ENCODE measurements at places on chromosomes 5 and 9.

DNA sequence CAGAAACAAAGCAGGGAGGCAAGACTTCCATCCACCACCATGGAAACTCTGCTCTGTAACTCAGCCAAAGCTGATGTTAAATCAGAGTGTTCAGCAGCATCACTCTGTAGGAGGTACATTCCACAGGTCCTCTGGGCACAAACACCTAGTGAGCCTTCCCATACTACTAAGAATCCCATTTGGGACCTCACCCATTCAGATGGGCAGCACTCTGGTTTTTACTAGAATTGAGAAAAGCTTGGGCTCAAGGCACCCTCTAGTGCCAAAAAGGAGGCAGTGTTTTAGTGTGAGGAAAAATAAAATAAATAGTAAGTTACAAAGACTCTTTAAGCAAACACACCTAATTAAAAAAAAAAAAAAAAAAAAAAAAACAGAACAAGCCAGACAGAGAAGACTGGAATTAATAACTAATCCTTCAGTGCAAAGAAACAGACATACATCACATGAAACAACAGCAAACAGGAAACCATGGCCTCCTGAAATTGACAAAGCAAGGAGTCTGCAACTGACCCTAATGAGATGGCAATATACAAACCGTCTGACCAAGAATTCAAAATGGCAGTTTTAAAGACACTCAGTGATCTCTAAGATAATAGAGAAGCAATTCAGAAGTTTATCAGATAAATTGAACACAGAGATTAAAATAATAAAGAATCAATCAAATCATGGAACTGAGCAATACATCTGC lies 159.5 kb downstream of the GNA14 start:
- DNase-seq = no peak

DNA sequence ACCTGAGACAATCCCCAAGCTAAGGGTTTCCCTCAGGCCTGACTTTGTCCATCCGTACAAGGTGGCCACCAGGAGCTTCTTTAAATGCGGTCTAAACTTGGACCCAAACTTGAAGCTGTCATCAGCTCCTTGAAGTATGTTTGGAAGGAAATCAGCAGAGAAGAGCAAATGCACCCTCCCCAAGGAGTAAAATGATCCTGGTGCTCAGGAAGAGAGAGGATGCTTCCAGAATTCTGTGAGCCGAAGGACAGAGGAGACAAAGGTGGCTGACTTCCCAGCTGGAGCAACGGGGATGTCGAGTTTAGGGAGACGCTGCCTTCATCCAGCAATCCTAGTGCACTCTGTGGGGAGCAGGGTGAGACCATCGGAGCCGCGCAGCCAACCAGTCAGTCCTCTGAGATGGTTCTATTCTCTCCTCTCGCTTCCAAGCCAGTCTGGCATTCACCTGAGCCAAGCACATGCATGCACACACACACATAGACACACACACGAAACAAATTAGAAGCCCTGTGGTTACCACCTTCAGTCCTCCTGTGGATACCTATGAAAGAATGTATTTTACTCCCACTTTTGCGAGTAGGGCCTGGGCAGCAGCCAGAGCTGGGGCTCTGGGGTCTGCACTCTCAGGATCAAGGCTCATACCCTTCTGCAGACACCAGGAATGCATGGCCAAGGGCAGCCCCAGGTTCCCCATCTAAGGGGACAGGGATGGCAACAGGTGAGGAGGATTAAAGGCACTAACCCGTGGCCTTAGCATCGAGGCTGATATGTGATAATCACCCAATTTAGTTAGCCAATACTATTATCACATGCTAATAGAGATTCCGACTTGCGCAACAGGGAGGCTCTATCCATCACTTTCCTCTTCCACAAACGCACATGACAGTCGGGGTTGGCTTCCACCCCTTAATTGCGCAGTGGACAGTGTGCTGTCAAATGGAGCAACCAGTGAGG lies 75.8 kb downstream of the GTF3C4 start:
- no peak for DNase-seq

DNA sequence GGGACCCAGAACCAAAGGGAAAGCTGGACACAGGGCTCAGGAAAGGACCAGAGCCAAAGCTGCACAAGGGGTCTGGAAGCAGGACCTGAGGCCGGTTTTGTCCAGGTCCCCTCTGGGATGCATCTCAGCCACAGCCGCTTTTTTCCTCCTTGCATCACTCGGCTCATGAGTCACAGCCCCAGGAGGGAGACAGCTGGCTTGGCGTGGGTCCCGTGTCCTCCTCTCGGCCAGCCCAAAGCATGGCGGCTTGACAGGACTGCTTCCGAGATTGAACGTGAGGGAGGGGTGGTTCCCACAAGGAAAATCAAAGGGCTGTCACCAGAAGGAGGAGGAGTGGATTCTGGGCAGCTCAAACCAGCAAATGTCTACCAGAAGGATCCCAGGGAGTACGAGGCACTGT lies 56.7 kb upstream of the CPLX2 start:
- no peak for DNase-seq

- DNase-seq = peak; percentile 27
Observed at GRCh38 chr9:97615439-97616072, 17.6 kb downstream of the TSTD2 start.

DNA sequence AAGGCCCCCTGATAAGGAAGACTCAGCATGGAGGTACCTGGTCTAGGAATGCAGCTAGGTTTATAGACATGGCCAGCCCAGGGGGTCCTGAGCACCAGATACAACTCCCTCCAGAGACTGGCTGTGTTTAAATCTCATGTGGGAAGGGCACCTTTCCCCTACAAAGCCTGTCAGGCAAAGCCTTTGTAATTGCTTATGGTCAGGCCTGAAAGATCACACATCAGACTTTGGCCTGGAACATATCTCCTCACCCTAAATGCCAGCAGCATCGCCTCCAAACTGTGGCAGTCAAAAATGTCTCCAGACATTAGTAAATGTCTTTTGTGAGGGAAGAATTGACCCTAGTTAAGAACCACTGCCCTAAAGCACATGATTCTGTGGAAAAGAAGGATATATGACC lies 51.6 kb upstream of the MACIR start:
- DNase-seq = no peak

DNA sequence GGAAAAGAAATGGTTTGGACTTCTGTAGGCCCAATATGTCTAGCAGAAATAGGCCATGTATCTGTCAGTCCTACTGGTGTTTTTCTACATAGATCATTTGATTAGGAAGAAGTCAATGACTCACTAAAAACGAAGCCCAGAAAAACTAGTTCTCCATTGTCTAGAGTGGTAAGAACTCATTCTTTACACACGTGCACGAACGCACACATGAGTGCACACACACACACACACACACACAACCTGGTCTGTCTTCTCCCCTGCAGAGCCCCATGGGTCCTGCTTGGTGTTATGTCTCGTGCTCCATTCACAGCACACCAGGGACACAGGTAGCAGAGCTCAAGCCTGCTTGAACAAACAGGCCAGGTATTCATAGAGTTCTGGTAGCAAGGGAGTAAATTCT lies 14.9 kb upstream of the FCN1 start:
- DNase-seq = no peak

GRCh38 chr9:13032585-13032984 lies 246.9 kb downstream of the MPDZ start:
- DNase-seq = no peak

DNA sequence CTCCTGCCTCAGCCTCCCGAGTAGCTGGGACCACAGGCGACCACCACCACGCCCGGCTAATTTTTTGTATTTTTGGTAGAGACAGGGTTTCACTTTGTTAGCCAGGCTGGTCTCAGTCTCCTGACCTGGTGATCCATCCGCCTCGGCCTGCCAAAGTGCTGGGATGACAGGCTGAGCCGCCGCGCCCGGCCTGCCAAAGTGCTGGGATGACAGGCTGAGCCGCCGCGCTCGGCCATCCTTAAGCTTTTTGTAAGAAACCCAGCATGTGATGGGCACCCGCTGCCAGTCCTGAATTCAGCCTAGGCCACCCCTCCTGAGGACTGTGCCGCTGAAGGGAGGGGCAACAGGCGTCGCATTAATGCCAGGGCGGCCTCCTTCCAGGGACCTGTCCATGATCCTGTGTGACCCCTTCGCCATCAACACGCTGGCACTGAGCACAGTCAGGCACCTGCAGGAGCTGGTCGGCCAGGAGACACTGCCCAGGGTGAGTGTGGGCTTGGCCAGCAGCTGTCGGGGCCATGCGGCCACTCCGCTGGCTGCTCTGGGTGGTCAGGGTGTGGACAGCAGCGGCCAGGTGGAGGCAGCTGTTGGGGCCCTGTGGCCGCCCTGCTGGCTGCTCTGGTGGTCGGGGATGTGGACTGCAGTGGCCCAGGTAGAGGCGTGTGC lies 10.5 kb downstream of the NELFB start:
- no peak for DNase-seq

- DNase-seq = no peak
Observed at GRCh38 chr9:98401140-98402018, 145.9 kb upstream of the TBC1D2 start.

All from stimulated activated CD8-positive, alpha-beta memory T cell treated with anti-CD3 and anti-CD28 coated beads, Interleukin-7, amount 100 ng/mL, for 1 hour (primary cell).